Activated CD4-positive, alpha-beta memory T cell treated with anti-CD3 and anti-CD28 coated beads for 36 hours (primary cell): ENCODE measurements at places on chromosomes 7 and 10. TPM values are rescaled to one million over a fixed set of nuclear protein-coding genes. Genes with fewer than 3 reads are reported as not detected.

DNA sequence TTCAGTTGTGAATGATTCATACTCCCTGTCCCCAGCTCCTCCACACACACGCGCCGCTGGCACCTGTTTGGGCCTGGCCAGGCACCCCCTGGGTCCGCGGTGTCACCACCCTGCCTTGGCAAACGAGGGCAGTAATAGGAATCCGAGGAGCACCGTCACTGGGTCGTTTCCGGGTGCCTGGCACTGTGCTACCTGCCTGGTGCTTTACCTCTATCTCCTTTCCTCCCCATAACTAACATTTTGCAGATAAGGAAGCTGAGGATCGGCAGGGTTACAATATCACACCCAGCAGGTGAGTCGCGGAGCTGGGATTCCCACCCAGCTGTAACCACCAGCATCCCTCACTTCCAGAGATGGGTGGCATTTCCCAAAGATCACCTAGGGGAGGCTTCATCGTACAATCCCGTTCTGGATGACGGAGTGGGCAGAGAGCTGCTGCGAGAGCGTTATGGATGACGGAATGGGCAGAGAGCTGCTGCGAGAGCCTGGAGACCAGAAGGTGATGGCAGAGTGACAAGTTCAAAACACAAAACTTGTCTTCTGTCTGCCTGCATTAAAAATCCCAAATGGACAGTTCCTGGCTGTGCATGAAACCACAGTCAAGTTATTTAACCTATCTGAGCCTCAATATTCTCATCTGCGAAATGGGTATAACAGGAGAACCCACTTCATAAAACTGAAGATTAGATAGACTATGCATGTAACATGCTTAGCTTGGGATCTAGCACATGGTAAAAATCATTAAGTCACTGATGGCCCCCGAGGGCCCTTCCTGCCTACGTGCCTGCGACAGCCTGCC lies 1.1 kb upstream of the HSPA12A start:
- no peak overlapping the region for H3K4me3 ChIP-seq
- H3K27me3 ChIP-seq = peaks cover 56% of the 10 kb centered on the region
- no peak overlapping the region for H3K27ac ChIP-seq
- no peaks in the 10 kb centered on the region for H3K36me3 ChIP-seq
- no peaks in the 10 kb centered on the region for H3K4me1 ChIP-seq
- no peak for DNase-seq

DNA sequence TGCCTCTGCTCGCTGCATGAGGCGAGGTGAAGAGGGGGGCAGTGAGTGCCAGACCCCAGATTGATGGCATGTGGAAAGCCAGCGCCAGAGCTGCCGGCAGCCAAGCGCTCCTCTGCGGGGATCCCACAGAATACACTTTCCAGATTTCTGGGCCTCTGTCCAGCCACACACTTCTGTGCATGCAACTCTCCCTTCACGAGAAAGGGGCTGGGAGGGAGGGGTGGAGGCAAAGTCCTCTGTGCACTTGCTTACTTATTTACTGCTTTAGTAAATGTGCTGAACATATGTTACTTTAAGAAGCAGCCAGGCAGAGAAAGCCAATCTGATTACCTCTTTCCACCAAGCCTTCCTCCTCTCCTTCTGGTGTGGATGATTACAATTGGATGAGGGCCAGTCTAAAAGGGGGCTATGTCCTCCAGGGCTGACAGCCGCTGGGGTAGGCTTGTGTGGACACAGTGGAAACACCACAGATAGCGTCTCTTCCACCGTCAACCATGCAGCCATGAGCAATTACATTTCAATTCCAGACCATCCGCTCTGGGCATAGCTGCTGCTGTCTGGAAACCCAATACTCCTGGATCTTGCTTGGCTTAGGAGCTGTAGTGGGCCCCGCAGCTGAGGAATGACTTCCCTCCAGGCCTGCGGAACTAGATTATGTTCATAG lies 322.8 kb upstream of the ANKRD30A start:
- H3K36me3 ChIP-seq = no peaks in the 10 kb centered on the region
- H3K4me1 ChIP-seq = no peaks in the 10 kb centered on the region
- no peaks in the 10 kb centered on the region for H3K27me3 ChIP-seq
- H3K27ac ChIP-seq = no peak overlapping the region
- DNase-seq = no peak

GRCh38 chr10:97553575-97554031 lies 19.0 kb upstream of the ANKRD2 start:
- DNase-seq = peak; percentile 75
- H3K4me3 ChIP-seq = no peak overlapping the region
- no peak overlapping the region for H3K27ac ChIP-seq
- no peaks in the 10 kb centered on the region for H3K27me3 ChIP-seq
- H3K4me1 ChIP-seq = no peaks in the 10 kb centered on the region

GRCh38 chr7:96408881-96409280 lies 87.0 kb upstream of the SLC25A13 start:
- H3K27me3 ChIP-seq = peaks cover 15% of the 10 kb centered on the region
- H3K27ac ChIP-seq = no peak overlapping the region
- no peaks in the 10 kb centered on the region for H3K4me1 ChIP-seq
- no peaks in the 10 kb centered on the region for H3K36me3 ChIP-seq

DNA sequence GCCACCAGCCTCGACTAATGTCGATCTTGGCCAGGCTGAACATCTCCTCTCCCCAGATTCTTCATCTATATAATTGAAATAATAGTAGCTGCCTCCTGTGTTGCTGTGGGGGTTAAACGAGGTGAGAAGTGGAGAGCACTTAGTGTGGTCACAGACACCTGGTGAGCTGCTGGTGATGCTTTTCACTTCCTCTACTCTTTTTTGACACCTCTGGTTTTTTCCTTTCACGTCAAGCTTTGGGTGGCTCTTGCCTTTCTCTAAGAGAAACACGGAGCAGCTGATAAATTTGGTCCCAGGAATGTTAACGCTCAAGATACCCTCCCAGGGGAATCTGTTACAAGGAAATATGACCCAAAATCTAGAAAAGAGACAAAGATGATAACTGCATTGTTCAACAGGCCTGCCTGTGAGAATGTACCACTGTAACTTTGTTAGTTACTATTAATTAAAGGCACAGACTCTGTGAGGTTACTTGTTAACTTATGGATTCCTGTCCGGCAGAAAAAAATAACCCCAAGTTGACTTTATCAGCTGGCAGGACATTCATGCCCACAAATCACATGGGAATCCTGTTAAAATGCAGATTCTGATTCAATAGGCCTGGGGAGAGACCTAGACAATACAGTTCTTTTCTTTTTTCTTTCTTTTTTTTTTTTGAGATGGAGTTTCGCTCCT lies 9.5 kb upstream of the NPFFR1 start:
- H3K4me3 ChIP-seq = no peak overlapping the region
- DNase-seq = no peak
- H3K27ac ChIP-seq = no peak overlapping the region
- peaks cover 4% of the 10 kb centered on the region for H3K27me3 ChIP-seq
- H3K36me3 ChIP-seq = no peaks in the 10 kb centered on the region

DNA sequence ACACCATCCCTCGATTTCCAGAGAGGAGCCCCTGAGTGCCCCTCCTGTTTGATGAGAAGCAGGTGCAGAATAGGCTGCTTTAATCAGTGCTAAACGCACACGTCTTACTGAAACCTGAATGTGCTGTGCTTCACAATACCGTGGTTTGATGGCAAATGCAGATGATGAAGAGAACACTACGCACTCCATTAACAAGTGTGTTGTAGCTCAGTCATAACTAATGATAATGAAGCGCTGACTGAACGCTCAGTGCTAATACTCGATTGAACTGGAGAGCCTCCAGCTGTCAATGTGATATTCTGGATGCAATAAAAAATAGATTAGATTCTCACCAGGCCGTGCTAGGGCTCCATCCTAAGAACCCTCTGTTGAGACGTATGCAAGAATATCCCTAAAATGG lies 279.7 kb upstream of the PLPP4 start:
- H3K27ac ChIP-seq = no peak overlapping the region
- H3K27me3 ChIP-seq = peaks cover 5% of the 10 kb centered on the region
- DNase-seq = no peak
- no peaks in the 10 kb centered on the region for H3K4me1 ChIP-seq
- H3K36me3 ChIP-seq = no peaks in the 10 kb centered on the region

- H3K4me1 ChIP-seq = no peaks in the 10 kb centered on the region
- no peak overlapping the region for H3K27ac ChIP-seq
- DNase-seq = no peak
- H3K36me3 ChIP-seq = no peaks in the 10 kb centered on the region
Observed at GRCh38 chr7:25087855-25088254, 37.2 kb downstream of the CYCS start.

GRCh38 chr10:117214401-117214800 lies 17.1 kb downstream of the KCNK18 start:
- H3K27ac ChIP-seq = no peak overlapping the region
- peaks cover 44% of the 10 kb centered on the region for H3K27me3 ChIP-seq
- peaks cover 3% of the 10 kb centered on the region for H3K36me3 ChIP-seq
- DNase-seq = no peak

DNA sequence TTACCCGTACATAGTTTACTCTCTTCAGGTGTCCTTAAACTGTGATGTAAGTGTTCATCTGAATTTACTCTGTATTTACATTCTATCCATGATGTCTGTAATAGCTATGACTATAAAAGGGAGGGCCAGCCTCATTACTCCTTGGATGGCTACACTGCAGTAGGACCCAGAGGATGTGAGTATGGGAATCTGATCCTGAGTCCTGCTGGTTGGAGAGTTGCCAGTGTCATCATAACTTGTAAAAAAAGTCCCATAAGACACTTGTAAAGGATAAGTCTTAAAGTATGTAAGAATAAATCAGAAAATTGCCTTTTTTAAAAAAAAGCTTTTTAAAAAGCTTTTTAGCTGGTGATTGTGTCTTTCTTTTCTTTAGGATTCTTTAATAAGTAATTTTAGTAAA lies 95.4 kb downstream of the PPP1R9A start:
- no peak overlapping the region for H3K27ac ChIP-seq
- DNase-seq = no peak
- no peak overlapping the region for H3K4me3 ChIP-seq
- no peaks in the 10 kb centered on the region for H3K36me3 ChIP-seq

DNA sequence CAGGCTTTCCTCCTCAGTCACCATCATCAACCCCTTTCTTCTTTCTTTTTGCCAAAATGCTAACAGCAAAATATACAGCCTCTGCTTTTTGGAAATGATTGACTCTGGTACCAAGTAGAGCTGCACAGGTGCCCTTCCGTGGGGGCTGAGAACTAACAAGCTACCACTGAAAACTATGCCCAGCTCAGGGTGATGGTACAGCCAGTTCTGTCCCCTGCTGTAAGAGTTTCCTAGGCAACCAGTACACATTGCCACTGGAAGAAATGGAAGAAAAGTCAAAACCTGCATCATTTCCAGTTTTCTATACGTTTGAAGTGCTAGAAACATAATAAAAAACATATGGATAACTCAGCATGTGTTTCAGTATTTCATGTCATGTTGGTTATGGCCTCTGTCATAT lies 297.5 kb downstream of the PRKG1 start:
- no peaks in the 10 kb centered on the region for H3K27me3 ChIP-seq
- DNase-seq = no peak
- no peaks in the 10 kb centered on the region for H3K4me1 ChIP-seq
- H3K4me3 ChIP-seq = no peak overlapping the region

DNA sequence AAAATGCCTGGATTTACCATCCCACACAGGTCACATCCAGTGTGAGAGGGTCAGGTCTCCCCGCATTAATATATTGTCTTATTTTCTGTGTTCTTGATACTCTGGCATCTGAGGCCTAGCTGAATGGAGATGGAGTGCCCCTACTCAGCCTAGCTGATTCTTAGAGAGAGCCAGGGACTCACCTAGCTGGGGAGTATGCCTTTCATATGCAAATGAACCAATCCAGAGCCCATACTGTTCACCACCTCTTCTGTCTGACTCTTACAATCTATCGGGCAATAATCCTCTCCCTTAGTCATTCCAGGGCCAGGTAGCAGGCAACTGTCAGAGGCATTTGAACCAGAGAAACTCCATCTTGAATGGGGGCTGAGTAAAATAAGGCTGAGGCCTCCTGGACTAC lies 46.3 kb downstream of the LBX1 start:
- no peak for DNase-seq
- H3K4me1 ChIP-seq = no peaks in the 10 kb centered on the region
- H3K27ac ChIP-seq = no peak overlapping the region
- no peaks in the 10 kb centered on the region for H3K36me3 ChIP-seq

- H3K36me3 ChIP-seq = no peaks in the 10 kb centered on the region
- no peak for DNase-seq
- no peak overlapping the region for H3K27ac ChIP-seq
- no peak overlapping the region for H3K4me3 ChIP-seq
- no peaks in the 10 kb centered on the region for H3K27me3 ChIP-seq
Observed at GRCh38 chr10:106401161-106401560, 763.3 kb downstream of the SORCS1 start.

The EIF4EBP2 gene
- 27.5 TPM for total RNA-seq

The STEAP4 gene
- total RNA-seq = not detected

The TAS2R3 gene
- 0.63 TPM for total RNA-seq

The PNLIP gene
- total RNA-seq = not detected

The MYO1G gene
- total RNA-seq = 429 TPM

The EPHA1 gene
- 2.9 TPM for total RNA-seq
